ENCODE measurements at places on chromosomes 6 and 20.

DNA sequence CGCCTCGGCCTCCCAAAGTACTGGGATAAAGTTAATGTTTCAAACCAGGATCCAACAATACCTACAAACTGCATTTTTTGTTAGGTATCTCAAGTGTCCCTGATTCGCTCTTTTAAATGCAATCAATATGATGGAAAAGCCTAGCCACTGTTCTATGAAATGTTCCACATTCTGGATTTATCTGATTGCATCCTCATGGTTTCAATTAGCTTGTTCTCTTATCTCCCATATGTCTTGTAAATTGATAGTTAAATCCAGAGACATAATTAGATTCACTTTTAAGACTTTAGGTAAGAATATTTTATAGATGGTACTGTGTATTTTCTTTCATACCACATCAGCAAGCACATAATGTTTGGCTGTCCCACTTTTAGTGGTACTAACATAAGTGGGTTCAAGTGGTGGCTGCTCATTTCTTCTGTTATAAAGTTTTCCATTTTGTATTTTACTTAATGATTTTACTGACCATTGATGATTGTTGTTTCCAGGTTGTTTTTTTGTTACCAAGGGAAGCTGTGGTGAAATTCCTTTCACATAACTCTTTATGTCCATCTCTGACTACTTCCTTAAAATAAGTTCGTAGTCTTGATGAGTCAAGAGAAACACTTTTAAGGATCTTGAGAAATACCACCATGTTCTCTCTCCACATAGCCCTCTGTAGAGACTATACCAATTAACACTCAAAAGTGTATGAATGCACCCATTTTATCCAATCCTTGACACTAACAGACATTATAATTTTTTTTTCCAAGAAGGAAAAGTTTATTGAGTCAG is 40.5 kb downstream of the RNGTT start:
- DNase-seq = no peak

DNA sequence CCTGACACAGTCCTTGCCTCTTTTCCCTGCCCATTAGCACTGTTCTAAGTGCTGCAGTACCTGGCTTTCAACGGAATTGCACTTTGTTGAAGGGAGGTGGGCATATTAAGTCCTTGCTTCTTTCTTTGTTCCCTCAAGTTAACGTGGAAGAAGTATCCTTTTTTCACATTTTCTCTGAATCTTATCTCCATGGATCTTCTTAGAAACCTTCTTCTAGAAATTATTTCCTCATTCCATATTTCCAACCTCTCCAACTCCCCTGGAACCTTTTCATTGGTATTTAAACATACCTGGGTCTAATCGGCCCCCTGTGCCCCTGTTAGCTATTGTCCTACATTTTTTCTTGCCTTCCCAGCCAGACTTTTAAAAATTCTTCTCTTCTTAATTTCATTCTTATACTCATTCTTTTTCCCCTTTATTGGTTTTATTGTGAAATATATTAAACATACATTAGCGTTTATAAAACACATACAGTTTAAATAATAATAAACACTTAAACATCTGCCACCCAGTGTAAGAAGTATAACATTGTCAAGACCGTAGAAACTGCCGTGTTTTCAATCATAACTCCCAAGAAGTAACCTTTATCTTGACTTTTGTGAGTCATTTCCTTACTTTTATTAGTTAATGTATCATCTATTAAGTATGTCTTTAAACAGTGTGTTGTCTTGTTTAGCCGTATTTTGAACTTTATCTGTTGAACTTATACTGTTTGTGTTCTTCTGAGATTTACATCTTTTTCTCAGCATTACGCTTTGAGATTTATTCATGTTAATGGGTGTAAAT is 118.2 kb downstream of the CDKAL1 start:
- DNase-seq = no peak

DNA sequence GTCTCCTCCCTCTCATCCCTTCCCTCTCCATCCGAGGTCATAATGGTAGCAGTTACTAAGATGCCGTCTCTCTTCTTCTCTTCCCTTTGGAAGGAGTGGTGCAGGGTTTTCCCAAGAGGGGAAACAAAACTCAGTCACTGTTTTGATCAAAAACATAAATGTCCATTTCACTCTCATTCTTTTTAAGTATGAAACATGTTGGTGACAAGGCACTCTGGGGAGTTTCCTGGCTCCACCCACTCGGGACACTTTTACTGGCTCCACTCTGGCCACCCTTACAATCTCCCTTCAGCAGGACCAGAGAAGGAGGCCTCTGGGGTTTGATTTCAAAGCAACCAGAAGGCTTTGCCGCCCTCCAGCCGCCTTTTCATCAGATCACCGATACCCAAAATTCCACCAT is 57.0 kb downstream of the FGD2 start:
- no peak for DNase-seq

GRCh38 chr6:63560801-63561287 is 11.4 kb upstream of the LOC128125822 start:
- DNase-seq = no peak

DNA sequence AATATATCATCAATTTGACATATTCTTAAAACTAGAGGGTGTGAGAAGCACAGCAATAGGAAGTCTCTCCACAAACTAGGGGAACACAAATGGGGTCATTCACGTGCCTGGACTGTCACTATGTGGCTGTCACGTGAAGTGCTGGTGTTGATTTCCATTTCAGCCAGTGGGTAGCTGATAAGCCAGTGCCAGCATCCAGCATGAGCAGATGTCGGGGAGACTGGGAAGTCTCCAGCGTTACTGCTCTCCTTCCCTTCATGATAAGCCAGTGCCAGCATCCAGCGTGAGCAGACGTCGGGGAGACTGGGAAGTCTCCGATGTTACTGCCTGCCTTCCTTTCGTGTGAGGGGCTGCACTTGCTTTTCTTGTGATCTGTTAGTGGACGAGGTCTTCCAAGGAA is 5.6 kb upstream of the SLC17A9 start:
- peak; percentile 61 for DNase-seq

DNA sequence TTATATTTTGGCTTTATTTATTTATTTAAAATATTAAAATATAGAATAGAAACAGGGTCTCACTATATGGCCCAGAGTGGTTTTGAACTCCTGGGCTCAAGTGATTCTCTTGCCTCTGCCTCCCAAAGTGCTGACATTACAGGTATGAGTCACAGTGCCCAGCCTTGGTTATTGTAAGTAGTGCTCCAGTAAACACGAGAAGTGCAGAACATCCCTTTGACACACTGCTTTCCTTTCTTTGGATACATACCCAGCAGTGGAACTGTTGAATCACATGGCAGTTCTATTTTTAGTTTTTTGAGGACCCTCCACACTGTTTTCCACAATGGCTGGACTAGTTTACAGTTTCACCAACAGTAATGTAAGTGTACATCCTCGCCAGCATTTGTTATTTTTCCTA is 203.9 kb downstream of the PHF3 start:
- no peak for DNase-seq

DNA sequence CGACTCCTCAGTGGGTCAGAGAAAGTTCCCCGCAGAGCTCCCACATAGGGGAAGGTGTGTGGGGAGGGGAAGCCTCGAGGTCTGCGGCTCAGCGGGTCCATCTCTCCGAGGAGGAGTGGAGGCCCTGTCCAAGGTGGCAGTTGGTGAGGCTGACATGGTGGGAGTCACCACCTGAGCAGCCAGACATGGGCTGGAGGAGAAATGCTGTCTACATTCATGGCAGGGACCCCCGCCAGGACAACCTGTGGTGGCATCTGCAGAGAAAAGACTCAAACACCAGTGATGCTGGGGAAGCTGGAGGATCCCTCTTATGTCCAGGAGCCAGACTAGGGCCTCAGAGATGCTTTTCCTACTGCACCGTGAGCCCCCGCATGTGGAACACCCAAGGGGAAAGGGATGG is 49.8 kb downstream of the BMP7 start:
- DNase-seq = no peak

DNA sequence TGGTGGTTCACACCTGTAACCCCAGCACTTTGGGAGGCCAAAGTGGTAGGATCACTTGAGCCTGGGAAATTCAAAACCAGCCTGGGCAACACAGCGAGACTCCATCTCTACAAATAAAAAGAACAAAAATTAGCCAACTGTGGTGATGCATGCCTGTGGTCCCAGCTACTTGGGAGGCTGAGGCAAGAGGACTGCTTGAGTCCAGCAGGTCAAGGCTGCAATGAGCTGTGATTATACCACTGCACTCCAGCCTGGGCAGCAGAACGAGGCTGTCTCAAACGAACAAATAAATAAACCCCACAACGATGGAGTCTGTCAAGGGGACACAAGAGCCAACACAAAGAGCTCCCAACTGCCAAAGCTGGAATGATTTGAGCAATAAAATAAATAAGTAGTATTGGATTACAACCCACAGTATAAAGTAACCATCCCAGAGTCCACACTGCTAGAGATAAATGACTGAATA is 13.5 kb downstream of the ZMYND8 start:
- no peak for DNase-seq

DNA sequence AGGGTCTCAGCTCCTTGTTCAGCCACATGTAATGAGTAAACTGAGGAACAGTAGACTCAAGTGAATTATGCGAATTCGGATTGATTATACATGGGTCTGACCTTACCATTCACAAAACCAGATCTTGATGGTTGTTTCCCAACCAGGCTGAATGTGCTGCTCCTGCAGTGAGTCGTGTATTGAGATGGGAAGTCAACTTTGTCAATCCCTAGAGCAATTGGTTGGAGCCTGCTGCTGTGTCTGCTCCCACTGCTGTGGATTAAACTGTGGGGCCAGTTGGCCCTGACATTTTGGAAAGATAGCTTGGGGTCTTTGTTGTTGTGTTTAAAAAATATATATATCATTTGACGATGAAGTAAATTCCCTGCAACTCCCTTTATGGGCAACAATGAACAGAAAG is 23.9 kb downstream of the FAM50B start:
- no peak for DNase-seq

DNA sequence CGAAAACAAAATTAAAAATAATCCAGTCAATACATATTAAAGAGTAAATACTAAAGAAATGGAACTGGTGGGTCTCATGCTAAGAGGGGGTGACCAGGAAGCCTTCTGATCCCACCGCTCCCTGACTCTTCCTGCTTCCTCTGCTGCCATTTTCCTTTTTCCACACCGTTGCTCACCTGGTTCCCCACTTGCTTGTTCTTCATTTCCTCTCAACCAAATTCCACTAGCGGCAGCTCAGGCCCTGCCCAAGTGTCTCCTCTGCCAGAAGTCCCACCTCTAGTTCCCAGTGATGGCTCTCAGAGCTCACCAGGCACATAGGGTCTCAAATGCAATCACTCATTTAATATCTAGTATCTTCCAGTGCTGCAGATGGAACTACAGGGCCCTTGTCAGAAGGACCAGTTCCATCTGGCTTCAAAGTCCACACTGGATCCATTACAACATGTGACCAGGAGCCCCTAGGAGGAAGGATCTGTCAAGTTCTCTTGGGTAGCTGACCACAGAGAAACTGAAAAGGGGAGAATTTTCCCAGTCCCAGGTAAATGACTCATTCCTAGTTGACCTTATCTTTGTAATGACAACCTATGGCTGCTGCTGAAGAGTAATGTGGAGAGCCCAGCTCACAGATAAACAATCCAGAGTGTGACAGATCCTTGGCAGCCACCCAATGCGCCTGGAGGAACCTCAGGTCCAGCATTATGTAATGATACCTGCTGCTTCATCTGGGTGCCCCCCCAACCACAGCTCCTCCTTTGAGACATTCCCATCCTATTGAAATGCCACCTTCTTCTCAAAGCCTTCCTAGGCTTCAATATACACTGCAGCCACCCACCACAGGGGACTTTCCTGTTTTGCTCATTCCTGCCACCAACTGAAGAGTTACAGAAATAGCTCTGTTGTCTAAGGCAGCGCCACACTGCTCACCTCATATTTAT is 38.2 kb downstream of the ELMO2 start:
- DNase-seq = no peak

GRCh38 chr6:91081452-91082067 is 494.7 kb upstream of the MAP3K7 start:
- DNase-seq = no peak

GRCh38 chr20:38770546-38770945 is 22.3 kb downstream of the ACTR5 start:
- peak; percentile 66 for DNase-seq

GRCh38 chr6:108874470-108875160 is 26.4 kb downstream of the ARMC2 start:
- DNase-seq = no peak

DNA sequence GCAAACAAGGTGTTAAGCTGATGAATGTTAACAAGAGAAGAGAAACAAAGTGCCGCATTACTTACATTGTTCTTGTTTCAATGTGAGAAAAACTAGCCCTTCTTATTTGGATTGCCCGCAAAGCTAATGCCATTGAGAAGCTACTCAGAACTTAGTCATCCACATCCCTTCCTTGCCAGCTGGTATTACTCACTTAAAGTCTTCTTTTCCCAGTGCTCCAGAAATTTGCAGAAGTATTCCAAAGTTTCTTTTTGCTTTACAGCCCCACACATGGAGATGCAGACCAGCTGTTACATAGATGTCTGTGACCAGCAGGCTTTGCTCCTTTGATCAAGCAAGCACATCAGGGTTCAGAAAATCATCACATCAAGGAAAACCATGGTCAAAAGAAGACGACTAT is 529.0 kb downstream of the TBC1D32 start:
- no peak for DNase-seq

DNA sequence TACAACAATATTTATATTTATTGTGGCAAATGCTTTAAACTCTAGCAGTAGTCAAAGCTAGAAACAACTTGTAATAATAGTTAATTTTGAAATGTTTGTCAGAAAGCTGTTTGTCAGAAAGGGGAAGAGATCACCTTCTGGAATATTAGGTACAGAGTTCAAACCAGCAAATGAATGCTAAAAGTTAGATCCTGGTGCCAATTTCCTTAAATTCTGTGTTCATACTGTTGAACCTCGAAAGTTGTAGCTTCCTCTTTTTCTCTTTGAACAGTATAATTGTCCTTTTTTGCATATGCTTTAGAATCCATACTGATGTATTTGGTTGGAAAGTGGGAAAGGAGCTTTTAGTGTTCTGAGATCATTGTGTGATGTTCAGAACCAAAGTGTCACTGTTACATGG is 22.4 kb downstream of the ITCH start:
- no peak for DNase-seq

DNA sequence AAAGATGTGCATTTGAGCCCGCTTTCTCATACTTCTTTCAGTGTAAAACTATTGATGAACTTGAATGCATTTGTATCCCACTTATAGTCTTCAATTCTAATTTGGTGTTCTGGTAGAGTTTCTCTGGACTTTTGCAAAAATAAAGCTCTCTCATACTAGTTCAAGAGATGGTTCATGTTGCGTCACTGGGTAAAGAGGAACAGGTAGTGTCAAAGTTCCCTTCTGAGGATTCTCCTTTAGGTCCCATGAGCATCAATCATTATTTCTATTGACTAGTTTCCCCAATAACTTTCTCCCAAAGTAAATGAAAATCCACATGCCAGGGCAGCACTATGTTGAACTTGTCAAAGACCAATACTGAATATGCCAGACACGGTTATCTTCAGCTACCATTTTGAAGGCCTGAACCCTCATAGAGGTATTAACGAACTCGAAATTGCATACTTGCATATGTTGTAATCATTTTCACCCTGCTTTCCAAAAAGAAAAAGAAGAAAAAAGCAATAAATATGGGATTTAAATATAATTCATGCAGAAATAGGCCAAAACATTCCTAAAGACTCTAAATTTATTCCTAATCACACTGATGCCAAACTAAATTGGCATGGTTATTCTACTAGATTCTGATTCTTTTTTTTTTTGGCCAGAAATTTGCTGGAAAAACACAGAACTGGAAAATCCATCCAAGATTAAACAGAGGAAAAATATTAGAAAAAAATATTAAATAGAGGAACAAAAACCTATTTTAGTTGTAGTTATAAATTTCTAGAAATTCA is 84.5 kb downstream of the SGK1 start:
- no peak for DNase-seq

- DNase-seq = no peak
Measured at GRCh38 chr20:62772619-62772989, 23.7 kb upstream of the MRGBP start.

Data from RWPE2 (cell line).